ENCODE measurements at places on chromosomes 16 and 17. TPM values are rescaled to one million over a fixed set of nuclear protein-coding genes. Genes with fewer than 3 reads are reported as not detected.

ABCA5 gene
- total RNA-seq: 74.5 TPM

RND2 gene
- total RNA-seq: 19.2 TPM

HIC1 gene
- 11.9 TPM for total RNA-seq

MMP28 gene
- total RNA-seq: 18.5 TPM

ZNF764 gene
- 5.6 TPM for total RNA-seq

MFSD11 gene
- 72.9 TPM for total RNA-seq

KIF18B gene
- total RNA-seq: 1.6 TPM

LDHD gene
- total RNA-seq: 5.7 TPM

KRTAP1-1 gene
- not detected for total RNA-seq

NETO2 gene
- total RNA-seq: 43.8 TPM

KCNJ16 gene
- 26.8 TPM for total RNA-seq

MT1M gene
- total RNA-seq: 4.0 TPM

CACNG4 gene
- 26.6 TPM for total RNA-seq

TRPV3 gene
- 5.4 TPM for total RNA-seq

MPO gene
- 6.0 TPM for total RNA-seq

TRIM37 gene
- 50.6 TPM for total RNA-seq

SDK2 gene
- total RNA-seq: 12.6 TPM

GLP2R gene
- total RNA-seq: 1.5 TPM
